HT-29 (cell line): ENCODE measurements at places on chromosomes 6 and 20.

GRCh38 chr6:44120692-44121443 lies 6.4 kb downstream of the MRPL14 start:
- no peak for DNase-seq

- no peak for DNase-seq
These were observed 119.4 kb upstream of the TSHZ2 start for GRCh38 chr20:52852714-52853113.

DNA sequence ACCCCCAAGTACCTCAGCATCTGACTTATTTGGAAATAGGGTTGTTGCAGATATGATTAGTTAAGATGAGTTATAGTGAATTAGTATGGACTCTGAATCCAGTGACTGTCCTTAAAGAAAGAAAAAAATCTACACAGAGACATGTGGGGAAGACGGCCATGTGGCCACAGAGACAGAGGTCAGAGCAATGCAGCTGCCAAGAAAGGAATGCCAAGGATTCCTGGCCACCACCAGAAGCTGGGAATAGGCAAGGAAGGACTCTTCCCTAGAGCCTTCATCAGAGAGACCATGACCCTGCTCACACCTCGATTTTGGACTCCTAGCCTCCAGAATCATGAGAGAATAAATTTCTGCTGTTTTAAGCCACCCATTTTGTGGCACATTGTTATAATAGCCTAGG lies 81.8 kb downstream of the FYN start:
- no peak for DNase-seq

DNA sequence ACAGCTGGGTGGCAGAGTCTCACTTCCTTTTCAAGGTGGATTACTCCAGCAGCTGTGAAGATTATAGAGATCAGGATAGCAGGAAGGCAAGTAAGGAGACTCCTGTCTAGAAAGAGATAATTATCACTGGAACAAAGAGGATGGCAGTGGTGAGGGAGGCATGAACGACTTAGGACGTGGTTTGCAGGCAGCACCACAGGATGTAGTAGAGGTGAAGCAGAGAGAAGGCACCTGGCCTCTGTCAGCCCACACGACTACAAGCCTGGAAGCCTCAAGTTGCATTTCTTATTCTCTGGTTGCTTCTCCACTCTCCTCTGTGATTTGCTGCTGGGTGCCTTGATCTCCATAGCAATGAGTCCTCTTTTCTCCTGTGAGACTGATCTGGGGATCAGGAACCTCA lies 62.7 kb downstream of the TSHZ2 start:
- no peak for DNase-seq

GRCh38 chr6:14478381-14479225 lies 361.0 kb downstream of the CD83 start:
- no peak for DNase-seq

GRCh38 chr6:22544476-22544875 lies 24.9 kb upstream of the HDGFL1 start:
- DNase-seq, result no peak

GRCh38 chr20:62025832-62026563 lies 39.7 kb downstream of the TAF4 start:
- no peak for DNase-seq

DNA sequence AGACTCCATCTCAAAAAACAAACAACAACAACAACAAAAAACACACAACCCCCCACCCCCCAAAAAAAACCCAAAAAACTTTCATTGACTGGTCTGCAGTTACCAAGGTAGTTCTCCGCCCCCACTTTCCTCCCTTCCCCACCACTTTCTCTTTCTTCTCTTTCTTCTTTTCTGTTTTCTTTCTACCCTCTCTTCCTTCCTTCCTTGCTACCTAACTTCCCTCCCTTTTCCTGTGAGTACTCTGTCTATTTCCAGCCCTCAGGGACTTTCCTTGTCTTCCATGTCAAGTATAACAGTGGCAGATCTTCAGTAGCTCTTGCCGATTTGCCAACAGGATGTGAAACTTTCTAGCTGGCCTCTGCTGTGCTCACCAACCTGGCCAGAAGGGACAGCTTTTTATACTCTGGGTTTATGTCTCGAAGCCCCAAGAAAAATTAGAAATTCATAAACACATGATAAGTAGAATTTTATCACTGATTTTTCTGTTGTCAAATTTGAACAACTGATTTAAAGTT lies 399.5 kb downstream of the QKI start:
- DNase-seq, result no peak

- peak; percentile 61 for DNase-seq
These were observed 571 bp downstream of the ITCH start for GRCh38 chr20:34363465-34364222.

DNA sequence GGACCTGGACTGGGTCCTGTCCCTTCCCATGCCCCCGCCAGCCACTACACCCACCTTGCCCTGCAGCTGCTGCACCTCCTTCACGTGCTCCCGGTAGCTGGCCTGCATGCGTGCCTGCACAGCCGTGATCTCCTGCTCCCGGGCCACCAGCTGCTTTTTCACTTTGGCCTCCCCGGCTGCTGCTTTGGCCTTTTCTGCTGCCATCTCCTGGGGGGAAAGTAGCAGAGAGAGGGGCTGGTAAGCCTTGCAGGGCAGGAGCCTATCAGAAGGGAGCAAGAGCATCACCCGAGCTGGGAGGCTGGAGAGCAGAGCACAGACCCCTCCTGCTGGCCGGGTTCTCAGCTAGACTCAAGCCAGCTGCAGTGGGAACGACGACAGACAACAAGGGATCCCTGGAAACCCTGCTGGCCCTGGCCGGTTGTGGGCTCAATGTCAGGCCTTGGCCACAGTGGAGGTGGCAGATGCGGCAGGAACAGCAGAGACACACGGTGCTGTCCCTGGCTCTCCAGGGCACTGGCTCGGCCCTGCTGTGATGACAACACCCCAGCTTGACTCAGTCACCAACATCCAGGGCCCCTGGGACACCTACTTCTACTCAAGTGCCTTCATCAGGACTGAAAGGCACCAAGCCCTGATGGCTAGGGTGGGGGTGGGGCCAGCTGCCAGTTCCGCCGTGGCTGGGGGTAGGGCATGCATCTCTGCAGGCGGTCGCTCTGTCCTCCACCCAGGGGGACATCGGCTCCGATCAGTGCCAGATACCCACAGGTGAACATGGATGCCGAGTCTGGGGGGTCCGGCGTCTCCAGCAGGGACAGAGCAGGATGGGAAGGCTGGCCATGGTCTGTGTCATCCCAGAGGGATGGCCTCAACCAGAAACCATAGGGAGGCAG lies 45.3 kb downstream of the RRBP1 start:
- DNase-seq, result no peak

- no peak for DNase-seq
These were observed 50.6 kb downstream of the SLC22A3 start for GRCh38 chr6:160398674-160399271.

GRCh38 chr6:105573556-105573955 lies 170.7 kb upstream of the PREP start:
- no peak for DNase-seq

DNA sequence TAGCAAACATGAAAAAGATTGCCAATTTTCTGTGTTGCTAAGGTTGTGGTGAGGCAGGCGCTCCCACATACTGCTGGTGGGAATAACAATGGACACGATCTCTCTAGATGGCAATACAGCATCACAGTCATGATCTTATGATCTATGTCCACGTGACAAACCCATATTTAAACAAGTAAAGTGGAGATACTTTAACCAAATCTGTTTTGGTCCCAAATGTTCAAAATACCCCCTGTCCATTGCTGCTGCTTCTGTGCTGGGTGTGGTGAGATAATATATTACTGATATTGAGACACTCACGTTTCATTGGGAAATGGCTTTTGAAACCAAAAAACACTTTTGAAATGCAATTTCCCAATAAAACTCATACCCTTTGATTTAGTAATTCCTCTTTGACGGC lies 23.0 kb downstream of the SIRPD start:
- no peak for DNase-seq

- no peak for DNase-seq
These were observed 313.4 kb downstream of the GJA1 start for GRCh38 chr6:121748850-121749249.

DNA sequence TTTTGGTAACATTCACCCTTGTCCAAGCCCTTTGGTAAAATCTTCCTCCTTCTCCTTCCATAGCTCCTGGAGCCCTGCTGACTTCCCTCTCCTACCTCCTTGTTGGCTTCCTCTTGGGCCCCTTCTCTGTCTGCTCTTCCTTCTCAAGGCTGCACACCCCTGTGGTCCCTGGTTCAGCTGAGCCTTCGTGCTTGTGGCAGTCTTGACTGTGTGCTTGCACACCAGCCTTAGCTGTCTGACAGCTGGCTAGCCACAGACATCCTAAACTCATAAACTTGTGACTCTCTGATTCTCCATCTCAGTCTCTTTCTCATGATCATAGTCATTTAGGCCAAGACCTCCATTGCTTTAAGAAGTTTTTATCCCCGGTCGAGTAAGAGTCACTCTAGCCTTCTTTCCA lies 37.1 kb downstream of the DHX35 start:
- no peak for DNase-seq

DNA sequence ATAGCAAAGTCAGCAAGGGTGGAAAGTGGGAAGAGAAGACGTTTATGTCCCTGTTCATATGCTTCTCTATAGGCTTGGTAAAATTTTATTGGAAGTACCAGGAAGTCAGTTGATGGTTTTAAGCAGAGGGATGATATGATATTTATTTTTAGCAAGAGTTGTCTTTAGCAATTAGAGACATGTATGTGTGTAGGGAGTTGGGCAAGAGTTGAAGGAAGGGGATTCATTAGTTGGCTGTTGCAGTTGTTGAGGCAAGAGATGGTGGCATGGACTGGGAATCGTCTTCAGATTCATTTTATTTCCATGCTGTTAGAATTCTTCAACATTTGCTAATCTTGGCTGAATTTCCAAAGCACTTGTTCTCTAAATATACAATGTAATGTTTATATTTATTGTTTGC lies 85.6 kb downstream of the QKI start:
- no peak for DNase-seq

- no peak for DNase-seq
These were observed 75.9 kb downstream of the RREB1 start for GRCh38 chr6:7183707-7184106.

GRCh38 chr20:61875221-61875885 lies 190.3 kb downstream of the TAF4 start:
- DNase-seq, result peak; percentile 20

DNA sequence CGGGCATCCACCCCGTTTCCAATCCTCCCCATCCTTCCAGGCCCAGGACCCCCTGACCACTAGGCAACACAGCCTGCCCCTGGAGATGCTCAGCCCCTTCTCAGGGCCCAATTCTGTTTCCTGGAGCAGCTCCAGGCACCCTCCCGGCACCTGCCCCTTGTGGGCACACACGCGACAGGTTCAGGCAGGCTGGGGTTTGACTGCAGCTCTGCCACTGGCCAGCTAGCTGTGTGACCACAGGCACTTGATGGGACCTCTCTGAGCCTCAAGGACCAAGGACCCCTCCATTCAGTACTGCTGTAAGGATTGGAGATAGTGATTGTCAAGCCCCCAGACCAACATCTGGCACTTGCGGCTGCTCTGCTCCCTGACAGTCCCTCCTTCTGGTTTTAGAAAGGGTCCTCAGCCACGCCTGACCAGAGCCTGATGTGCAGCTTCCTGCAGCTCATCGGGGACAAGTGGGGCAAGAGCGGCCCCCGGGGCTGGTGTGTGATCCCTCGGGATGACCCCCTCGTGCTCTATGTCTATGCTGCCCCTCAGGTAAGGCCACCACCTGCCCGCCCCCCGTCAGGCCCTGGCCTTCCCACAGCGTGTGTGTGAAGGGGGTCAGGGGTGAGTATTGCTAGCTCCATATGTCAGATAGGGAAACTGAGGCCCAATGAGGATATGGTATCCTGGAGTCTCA lies 21.7 kb downstream of the FGD2 start:
- DNase-seq, result no peak

- DNase-seq, result no peak
These were observed 219.6 kb upstream of the CHD6 start for GRCh38 chr20:41837669-41838224.

DNA sequence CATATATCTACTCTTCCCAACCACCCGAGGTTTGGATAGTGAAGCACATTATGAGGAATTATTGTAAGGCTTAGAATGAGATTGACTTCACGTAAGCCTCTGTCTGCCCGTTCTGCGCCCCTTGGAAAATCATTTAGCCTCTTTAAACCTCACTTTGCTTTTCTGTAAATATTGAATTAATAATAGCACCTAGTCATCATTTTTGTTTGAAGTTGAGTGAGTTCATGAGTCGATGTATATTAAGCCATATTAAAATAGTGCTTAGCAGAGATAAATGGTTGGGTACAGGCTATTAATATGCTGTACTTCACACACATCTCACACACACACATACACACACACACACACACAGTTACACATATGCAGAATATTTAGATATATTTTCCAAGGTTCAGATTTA lies 344.8 kb upstream of the EYS start:
- DNase-seq, result no peak

DNA sequence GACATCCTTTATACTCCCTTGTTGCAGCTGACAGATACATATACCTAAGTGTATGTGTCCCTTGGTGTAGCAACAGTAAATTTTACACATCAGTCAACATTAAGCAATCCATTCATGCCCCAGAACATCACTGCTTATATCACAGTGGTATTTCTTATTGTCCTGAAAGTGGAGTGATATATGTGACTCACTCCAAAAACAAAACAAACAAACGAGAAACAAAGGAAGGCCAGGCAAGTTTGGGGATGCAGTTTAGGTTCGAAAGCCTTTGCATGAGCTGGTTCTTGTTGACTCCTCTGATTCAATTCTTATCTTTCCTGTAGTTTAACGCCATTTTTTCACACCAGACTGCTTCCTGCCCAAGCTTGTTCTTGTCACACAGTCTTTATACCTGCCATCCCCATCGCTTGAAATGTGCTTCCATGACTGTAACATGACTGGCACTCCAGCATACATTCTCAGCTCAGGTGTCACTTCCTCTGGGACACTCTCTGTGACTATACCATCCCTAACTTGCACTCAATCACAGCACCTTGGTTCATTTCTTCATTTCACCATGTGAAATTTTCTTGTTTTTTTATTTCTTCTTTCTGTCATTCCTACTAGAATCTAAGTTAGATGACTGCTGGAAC lies 125.0 kb upstream of the TSHZ2 start:
- no peak for DNase-seq

DNA sequence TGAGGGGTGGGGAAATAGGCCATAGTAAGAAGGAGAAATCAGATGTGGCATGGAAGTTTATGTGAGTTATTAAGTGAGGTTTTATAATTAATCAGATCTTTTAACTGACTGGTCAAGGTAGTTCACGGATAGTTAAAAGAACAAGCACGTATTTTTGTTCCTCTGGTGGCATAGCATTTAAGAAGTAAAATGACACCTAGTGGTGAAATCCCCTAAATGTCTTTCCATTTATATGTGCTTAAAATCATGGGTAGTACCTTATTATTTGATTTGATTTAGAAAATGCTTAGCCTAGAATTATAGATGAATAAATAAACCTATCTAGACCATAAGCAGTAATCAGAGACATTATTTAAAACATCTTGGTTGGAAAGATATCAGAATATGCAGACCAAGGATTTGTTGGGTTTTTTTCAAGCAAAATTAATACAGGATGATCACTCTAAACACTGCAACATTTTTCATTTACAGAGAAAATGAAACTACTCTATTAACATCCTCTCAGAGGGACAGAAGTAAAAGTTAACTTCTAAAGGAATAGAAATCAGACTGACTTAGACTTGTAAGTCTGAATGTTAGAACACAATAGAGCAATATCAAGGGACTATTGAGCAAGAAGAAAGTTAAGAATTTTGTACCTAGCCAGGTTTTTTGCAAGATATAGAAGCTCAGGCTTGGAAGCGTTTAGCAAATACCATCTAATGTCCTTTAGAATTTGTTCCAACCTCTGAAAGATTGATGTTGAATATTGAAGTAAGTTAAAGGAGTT lies 81.1 kb downstream of the STXBP5 start:
- peak; percentile 84 for DNase-seq
